Thymus (tissue), 14 donors: ENCODE measurements at places on chromosomes 16 and 17. TPM values are rescaled to one million over a fixed set of nuclear protein-coding genes. Genes with fewer than 3 reads are reported as not detected.

DNA sequence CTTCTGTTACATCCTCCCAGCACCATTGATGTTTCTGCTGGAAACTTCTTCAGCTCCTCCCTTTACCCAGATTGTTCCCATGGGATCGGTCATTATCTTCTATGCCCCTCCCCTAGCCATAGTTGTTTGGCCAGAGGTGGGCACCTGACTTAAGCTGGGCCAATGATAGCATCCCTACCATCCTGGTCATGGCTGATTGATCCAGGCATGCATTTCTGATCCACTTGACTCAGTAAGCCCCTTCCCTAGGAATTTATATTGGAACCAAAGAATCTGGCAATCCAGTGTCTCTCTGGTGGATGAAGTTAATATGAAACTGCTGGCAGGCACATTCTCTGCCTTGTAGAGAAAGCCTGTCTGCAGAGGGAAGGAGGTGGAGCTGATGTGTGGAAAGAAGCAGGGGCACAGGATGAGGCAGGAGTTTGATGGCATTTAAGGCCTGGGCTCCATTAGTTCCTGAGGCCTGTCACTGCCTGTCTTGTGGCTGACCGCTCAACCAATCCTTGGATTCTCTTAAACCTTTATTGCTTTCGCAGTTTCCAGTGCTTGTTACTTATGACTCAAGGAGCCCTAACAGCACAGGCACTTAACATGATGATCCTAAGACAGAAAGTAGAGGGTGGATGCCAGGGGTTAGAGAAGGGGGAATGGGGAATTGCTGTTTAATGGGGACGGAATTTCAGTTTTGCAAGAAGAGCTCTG lies 152.4 kb downstream of the ABCC12 start:
- no peak for DNase-seq

GRCh38 chr17:52027620-52028295 lies 130.8 kb downstream of the CA10 start:
- DNase-seq = no peak

- no peak for DNase-seq
These were observed 66.7 kb downstream of the PPM1E start for GRCh38 chr17:58822148-58823050.

GRCh38 chr17:78001182-78001581 lies 42.7 kb downstream of the TNRC6C start:
- DNase-seq = no peak

ABCA5 gene
- total RNA-seq = 8.3 TPM

DNA sequence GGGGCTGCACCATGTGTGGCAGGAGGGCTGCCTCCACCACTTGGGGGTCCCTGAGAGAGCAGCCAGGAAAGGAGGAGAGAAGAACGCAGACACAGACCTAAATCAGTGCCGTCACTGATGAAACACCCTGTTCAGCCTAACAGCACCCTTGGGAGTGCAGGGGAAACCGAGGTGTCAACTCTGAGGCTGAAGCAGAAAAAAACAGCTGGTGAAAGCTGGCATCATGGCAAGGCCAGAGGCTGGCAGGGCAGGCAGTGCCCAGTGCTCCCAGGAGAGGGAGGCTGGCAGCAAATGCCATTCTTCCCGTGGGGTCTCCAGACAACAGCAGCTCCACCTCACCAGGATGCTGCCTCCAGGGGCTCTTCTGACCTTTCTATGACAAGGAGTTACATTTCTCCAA lies 23.1 kb downstream of the SPHK1 start:
- DNase-seq = no peak

GRCh38 chr17:50129728-50130558 lies at the start of gene SAMD14:
TSS of gene SAMD14 (minus strand) at chr17:50130160. CDS start at chr17:50124959, 5,201 bp downstream.
- DNase-seq = no peak

CLDN7 gene
- 6.3 TPM for total RNA-seq

SLC22A31 gene
- 0.33 TPM for total RNA-seq

- DNase-seq = no peak
These were observed 787 bp downstream of the CDH11 start for GRCh38 chr16:65120831-65121721.

DNA sequence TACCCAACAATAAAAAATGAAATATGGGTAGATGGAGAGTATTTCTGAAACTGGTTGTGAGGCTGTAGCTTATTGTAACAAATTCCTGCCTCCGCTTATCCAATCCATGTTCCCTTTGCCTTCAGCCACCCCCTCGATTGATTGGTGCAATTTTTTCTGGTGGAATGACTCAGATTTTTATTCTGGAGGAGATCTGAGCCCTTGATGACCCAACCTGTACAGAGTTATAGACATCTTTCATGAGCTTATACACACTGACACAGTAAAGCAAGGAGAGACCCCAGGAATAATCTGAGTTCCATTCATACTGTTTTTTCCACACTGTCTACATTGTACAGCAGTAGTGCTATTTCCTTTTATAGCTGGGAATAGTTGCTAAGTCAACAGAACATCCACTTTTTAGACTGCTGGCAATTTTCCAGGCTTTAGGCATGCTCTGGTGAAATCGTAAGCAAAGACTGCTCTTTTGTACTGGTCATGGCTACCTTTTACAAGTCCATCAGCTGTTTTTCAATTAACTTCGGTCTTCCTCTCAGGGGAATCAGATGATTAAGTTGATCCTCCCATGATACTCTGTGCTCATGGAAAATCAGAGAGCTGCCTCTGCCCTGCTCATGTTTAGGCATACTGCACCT lies 30.1 kb downstream of the CCL4 start:
- DNase-seq = no peak

GRCh38 chr17:1697681-1698080 lies 12.5 kb downstream of the TLCD2 start:
- DNase-seq = no peak

GRCh38 chr16:3819175-3819527 lies 61.4 kb downstream of the CREBBP start:
- DNase-seq = no peak

GRCh38 chr17:32936186-32936893 lies 8.4 kb downstream of the TMEM98 start:
- DNase-seq = no peak

DNA sequence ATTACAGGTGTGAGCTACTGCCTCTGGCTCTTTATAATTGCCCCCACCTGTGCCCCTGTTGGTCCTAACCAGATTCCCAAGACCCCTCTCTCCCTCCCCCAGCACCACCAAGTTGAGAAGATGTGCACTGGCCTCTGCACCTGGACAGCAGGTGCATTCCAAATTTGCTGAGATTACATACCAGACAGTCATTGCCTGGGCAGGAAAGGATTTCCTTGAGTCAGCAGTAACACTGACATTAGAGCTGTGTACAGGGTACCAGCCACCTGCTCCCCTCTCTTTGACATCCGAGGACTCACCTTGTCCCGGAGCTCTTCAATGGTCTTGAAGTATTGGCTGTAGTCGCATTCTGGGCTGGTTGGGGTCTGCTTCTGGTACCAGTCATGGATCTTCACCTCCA lies 659 bp downstream of the KRT15 start:
- no peak for DNase-seq

- no peak for DNase-seq
These were observed 13.3 kb downstream of the HERPUD1 start for GRCh38 chr16:56944954-56945839.

DNA sequence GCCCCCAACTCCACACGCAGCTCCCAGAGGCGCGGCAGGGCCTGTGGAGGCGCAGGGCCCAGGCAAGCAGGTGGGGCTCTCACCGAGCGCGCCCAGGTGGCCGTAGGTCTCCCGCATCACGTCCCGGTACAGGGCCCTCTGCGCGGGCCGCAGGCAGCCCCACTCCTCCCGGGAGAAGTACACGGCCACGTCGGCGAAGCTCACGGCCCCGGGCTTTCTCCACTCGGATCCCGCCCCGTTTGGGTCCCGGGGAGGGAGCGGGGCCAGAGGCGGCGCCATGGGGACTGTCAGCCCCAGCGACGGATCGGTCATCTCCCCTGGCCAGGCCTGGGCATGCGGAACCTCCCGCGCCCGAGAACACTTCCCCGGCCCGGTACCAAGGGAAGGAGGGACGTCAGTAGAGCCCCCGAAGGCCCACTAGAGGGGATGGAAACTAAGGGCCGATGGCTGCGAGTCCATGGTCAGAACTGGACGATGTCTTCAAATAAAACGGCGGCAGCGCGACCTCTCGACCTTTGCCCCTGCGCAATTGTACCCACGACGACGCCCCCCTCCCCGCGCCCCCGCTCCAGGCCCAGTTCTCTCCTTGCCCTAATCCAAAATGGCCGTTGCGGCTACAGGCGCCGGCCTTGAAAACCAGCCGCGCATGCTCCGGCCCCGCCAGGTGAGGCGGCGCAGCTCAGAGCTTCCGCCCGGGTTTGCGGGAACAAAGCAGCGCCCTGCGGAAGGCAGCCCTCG lies at the start of gene ZNF747:
ZNF747 (minus strand) TSS at position 491 of the 738 bp plus-strand sequence; CDS start at position 312, 179 bp downstream.
- DNase-seq = peak; percentile 88

DNA sequence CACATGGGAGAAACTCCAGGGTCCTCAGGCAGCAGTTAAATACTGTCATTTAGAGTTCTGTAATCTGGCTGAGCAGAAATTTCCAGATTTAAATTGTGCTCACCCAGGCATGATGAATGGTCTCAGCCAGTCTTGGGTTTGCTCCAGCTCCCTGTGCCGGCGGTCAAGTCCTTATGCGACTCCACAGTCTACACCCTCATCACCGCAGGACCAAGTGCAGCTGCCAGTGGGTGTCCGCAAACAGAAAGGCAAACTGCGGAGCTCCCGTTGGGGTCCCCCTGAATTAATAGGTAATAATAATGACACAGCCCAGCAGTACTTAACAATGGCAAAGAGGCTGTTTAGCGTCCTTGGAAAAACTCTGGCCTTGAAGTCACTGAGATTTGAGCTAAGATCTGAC lies 3.9 kb upstream of the CACNG4 start:
- DNase-seq = no peak

CTRB2 gene
- not detected for total RNA-seq

DNA sequence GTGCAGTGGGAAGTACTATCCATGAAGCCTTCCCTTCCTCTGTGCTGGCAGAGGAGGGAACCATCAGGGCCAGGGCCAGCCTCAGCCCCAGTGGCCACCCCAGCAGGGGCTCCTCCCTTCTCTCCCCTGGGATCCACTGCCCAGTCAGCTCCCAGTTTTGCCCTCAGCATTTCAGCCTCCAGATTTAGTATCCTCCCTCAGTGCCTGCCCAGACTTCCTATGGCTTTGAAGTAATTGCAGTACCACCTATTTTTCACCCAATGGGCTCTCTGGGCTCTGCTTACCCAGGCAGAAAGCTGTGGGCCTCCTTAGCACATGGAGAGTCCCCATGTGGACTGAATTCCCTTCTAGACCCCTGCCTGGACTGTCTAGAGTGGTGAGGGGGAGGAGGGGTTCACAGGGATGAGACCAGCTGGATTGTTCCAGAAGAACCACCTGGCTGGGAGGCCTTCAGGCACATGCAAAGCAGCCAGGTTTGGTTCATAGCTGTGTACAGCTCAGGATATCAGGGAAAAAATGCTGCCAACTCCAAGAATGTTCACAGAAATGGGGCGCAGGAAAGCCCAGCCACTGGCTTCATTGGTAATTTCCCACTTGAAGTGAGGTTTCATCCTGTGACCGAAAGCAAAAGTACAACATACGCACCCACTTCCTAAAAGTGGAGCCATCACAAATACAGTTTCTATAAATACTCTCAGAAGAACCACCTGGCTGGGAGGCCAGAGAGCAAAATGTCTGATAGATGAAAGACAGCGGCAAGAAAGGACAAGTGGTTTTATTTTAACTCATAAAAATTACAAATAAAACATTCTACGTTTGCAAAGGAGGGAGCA lies 15.2 kb upstream of the HERPUD1 start:
- DNase-seq = no peak

DNA sequence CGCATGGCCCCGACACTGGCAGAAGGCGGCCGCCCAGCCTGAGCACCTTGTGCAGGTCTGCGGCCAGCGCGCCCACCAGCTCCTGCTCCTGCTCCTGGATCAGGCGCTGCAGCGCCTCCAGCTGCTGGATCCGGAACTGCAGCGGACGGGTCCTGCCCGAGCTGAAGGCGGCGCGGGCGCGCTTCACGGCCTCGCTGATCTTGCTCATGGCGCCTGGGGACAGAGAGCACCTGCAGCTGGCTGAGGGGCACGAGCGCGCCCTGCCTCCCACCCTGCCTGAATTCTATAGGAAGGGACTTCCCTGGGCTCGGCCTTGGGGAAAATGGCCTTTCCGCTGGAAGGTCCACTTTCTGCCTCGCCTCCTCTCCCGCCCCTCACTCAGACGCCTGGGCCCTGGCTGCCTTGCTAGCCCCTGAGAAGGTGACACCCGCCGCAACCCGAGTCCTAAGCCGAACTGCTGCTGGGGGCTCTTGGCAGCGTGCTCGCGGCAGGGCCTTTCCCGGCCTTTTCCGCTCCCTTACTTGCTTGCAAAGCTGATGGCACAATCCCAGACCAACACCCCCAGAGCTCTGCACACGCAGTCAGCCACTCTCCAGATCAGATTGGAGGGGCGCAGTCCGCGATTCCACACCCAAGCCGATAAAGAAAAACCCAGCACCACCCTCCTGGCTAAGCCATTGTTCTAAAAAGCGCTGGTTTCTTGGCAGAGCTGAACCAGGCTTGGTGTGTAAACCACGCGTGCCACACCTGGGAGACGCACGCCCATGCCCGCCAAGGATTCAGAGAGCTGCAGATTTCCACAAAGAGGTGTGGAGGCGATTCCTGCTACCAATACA lies 3.0 kb downstream of the ALDH3A1 start:
- DNase-seq = peak; percentile 19
